ENCODE measurements at places on chromosomes 1 and 21.

GRCh38 chr1:42737257-42737656 lies 2.8 kb downstream of the CLDN19 start:
- no peak for DNase-seq

DNA sequence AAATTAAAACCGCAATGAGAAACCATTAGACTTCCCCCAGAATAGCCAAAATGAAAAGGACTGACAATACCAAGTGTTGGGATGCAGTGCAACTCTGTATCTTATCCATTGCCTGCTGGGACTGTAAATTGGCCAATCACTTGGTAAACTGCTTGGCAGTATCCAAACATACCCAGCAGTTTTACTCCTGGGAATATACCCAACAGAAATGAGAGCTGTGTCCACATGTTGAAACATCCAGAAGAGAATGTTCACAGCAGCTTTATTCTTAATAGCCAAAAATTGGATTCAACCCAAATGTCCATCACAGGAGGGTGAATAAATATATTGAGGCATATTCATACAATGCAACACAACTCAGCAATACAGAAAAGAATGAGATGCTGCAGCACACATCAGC lies 13.7 kb upstream of the FAM20B start:
- no peak for DNase-seq

DNA sequence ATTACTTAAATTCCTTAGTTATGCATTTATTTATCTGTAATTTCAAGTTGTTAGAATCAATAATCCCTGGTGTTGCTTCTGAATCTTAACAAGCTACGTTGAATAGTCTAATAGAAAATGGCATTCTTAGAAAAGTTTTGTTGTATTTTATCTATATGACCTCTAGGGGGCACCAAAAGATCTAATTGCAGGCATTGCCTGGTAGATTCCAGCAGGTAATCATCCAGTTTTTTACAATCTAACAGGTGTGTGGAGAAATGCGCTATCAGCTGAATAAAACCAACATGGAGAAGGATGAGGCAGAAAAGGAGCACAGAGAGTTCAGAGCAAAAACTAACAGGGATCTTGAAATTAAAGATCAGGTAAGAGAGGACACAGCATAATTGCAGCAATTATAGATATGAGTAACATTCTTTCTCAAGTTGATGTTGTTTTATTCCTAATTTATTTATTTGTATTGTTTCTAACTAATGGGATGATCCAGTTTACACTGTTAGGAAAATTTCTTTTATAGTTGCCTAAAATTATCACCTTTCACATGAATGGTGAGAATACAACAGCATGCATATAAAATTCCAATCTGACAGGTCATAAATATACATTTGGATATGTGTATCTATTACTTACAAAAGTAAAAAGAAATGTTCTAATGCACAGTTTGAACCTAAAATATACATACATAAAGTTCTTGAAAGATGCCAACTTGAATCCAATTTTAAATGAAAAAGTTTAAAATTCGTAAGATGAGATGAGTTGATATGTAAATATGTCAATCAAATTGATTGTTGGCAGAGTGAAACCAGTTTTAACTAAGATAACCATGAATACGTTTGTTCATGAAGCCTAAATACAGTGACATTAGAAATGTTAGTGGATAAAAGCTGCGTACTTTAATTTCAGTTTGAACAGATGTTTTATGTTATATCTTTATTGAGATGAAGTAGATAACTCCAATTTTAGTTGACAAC lies 88.4 kb downstream of the SDCCAG8 start:
- DNase-seq: peak; percentile 60

DNA sequence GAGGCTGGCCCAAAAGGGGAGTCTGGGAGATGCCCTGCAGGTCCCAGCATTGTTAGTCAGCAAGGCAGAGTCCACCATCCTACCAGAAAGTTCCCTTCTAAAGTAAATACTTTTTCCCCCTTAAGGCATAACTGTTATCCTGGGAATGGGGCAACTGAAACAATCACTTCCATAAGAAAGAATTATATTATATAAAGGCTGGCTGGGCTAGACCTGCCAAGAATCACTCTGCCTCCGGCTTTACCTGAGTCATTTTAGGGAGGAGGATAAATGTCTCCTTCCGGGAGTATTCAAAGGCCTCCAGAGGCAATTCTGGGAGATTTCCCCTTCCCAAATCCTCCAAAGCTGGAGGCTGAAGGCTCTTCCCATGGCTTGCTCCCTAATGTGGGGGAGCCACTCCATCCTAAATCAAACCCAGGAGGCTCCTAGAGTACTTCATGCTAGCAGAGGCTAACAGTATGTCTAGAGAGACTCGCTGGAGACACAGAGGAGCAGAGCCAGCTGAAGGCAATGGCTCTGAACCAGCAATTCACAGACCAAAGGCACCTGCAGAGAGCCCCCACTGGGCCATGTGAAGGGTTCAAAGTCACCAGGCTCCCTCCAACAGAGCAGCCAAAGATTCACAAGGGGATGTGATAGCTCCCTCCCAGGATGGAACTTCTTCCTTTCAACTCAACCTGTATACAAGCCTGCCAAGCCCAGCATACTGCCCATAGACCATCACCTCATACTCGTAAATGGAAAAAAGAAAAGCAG lies 116.0 kb downstream of the ASTN1 start:
- DNase-seq: no peak

DNA sequence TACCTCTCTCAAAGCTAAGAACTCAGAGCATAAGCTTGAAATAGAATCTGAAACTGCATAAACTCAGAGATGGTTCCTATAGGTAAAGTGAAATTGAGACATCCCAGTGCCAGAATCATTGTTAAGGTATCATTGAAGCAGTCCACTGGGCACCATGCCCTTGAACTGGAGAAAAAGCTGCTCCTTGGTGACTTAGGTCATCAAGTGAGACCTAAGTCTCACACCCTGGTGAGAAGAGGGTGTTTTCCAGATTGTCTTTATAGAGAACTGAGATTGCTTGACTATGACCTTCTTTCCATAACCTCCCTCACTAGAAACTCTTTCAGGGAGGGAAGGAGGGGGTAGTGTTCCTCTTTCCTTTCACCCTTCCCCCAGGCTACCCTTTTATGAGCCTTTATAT lies 9.4 kb upstream of the ATP6V1G3 start:
- DNase-seq: no peak

- no peak for DNase-seq
Observed at GRCh38 chr1:162133566-162133965, 64.1 kb downstream of the NOS1AP start.

DNA sequence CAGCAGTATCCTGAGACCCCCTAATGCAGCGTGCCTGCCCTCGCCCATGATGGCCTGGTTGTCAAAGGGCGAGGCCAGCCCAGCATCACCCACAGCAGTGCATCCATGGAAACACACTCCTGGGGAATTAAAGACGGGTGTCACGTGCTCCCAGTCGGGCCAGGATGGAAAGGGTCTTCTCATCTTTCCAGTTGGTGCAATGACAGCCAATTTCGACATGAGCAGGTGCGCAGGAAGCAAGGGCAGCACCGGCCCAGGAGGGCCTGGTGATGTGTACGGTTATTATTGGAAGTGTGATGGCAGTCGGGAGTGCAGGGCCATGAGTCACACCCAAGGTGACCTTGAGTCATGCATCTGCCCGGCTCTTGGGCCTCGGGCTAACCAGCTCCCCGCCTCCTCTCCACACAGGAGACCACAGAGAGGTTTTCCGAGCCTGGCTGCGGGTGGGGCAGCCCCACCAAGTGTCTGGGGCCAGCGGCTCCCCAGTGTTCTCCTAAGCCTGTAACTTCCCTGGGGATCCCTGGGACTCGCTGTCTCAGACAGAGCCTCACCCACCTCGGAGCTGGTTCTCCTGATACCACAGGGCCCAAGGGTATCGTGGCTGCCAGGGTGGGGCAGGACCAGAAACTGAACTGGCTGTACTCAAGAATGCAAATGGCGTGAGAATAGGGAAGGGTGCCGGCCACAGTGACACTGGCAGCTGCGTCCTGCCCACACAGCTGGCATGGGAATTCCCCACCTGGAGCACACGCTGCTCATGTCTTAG lies 119.8 kb downstream of the SIK1 start:
- DNase-seq: no peak

- DNase-seq: no peak
Observed at GRCh38 chr1:56461158-56462127, 117.9 kb downstream of the PLPP3 start.

GRCh38 chr1:245288796-245289195 lies 134.0 kb downstream of the KIF26B start:
- DNase-seq: no peak

DNA sequence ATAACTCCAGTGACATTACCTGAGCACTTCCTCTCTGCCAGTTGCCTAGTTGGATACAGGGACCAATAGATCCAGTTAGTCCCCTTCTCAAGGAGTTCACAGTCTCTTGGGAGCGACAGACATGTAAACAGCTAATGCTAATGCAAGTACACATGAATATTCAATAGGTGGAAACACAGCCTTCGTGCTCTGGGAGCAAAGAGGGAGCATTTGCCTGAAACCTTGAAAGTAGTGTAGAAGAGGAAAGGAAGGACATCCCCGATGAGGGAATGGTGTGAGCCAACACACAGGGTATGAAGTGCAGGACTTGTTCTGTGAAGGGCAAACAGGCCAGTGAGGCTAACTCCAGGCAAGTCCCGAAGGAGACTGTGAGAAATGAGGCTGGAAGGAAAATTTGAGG lies 3.8 kb upstream of the TMEM222 start:
- no peak for DNase-seq

DNA sequence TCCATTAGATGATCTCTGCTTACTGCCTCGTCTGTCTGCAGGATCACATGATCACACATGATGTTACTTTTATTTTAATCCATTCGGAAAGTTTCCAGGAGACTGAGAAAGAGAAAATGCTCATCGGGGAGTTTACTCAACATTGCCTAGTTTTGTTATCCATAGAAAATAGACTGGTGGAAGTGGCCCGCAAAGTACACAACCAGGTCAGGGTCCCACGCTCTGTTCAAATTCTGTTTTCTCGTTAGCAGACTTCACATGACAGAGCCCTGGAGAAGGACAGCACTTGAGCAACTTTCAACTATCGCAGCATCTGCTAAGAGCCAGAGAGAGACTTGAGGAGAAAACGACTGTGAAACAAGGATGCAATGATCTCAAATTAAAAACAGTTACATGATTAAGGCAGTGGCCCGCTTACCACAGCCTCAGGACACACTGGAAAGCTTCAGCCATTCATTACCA lies 44.2 kb downstream of the ADAMTS1 start:
- DNase-seq: no peak

DNA sequence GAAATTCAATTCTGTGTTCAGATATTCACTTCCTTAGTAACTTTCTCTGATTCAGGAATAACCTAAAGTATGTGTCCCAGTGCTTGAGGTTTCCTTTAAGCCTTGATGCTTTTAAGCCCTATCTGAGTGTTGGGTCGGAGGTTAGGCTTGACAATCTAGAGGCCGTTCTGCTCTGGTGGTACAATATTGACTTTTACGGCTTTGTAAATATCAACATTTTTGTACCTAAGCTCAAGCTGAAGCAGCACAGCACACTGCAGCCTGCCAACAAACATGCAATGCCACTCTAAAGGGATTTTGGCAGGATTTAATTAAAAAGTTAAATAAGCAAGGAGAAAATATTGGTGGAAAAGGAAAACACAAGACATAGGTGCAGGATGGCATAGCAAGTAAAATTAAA lies 279.2 kb downstream of the NEGR1 start:
- DNase-seq: no peak

- DNase-seq: no peak
Observed at GRCh38 chr1:183180218-183180617, 5.8 kb upstream of the LAMC2 start.
